ENCODE measurements at places on chromosomes 4 and X.

DNA sequence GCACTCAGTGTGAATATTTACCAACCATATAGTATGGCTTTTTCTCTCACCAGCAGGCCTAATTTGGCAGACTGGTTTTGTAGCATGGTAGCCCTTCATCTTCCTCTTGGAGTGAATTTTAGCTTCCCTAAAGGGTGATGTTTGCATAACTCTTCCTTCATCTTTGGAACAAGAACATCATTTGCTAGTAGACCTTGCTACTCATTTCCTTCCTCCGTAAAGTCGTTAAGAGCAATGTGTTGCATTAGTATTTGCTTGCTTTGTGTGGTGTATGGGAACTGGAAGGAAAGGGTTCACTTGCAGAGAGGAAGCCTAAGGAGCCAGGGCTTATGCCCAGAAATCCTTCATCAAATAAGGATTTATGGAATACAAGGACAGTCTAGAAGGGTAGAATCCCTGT lies 50.2 kb upstream of the PGRMC2 start:
- H3K4me1 ChIP-seq: no peaks in the 10 kb centered on the region
- H3K27me3 ChIP-seq: no peaks in the 10 kb centered on the region
- no peak overlapping the region for H3K27ac ChIP-seq
- H3K4me3 ChIP-seq: no peak overlapping the region
- no peaks in the 10 kb centered on the region for H3K36me3 ChIP-seq

GRCh38 chr4:156976147-156976546 lies 4.5 kb upstream of the PDGFC start:
- H3K4me3 ChIP-seq: no peak overlapping the region
- peaks cover 6% of the 10 kb centered on the region for H3K4me1 ChIP-seq
- no peaks in the 10 kb centered on the region for H3K27me3 ChIP-seq

GRCh38 chr4:115873048-115873447 lies 759.6 kb upstream of the NDST4 start:
- H3K27ac ChIP-seq: no peak overlapping the region
- no peaks in the 10 kb centered on the region for H3K4me1 ChIP-seq
- no peak overlapping the region for H3K4me3 ChIP-seq
- H3K36me3 ChIP-seq: no peaks in the 10 kb centered on the region
- no peak for DNase-seq
- H3K27me3 ChIP-seq: no peaks in the 10 kb centered on the region

DNA sequence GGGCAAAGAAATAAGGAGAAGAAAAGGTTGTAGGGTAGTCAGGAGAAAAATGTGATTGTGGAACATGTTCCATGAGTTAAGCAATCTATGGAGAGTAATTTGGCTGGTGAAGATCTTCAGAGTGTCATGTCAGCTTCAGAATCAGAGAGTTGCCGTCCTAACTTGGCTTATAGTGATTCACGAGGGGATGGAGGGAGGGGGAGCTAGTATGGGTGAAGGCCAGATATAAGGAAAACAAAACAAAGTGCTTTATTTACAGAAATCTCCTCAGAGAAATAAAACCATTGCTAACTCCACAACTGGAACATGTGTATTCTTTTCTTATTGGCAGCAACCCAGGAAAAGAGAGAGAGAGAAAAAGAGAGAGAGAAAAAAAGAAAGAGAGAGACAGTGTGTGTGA lies 256.5 kb upstream of the NRK start:
- no peaks in the 10 kb centered on the region for H3K27me3 ChIP-seq
- H3K36me3 ChIP-seq: no peaks in the 10 kb centered on the region
- DNase-seq: no peak
- H3K4me1 ChIP-seq: no peaks in the 10 kb centered on the region
- no peak overlapping the region for H3K27ac ChIP-seq

DNA sequence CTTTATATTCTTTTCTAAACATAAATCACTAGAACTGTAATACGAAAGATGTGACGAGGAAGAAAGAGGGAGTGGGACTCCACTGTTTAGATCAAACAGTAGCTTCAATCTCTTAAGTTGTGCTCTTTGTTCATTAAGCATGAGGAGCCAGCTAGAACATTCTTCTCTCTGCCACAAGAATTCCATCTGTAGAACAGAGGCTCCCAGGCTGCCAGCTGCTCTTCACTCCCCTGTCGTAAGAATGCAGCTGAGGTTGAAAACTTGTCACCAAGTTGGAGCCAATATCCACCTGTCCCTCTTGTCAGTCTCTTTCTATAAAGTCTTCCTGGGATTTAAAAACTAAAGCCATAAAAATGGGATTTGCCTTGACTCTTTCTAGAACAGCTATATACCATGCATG lies 65.0 kb upstream of the SEC24B start:
- no peaks in the 10 kb centered on the region for H3K36me3 ChIP-seq
- no peak for DNase-seq
- H3K4me1 ChIP-seq: no peaks in the 10 kb centered on the region
- H3K27ac ChIP-seq: no peak overlapping the region
- no peaks in the 10 kb centered on the region for H3K27me3 ChIP-seq

DNA sequence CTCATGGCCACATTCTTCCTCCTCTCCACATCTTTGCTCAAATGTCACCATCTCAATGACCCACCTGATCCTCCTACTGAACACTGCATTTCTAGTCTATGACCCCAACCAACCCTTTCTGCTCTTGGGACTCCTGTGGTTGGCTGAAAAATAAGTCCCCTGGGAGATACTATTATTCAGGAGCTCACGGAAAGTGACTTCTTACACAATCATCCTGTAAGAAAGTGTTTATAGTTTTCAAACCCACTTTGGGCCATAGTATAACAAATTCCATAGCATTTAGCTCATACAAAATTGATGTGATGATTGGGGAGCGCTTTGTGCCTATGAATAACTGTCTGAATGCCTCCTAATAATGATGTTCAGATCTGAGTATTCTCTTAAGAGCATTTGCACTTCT lies 161.4 kb upstream of the HS3ST1 start:
- H3K27ac ChIP-seq: no peak overlapping the region
- no peaks in the 10 kb centered on the region for H3K27me3 ChIP-seq
- DNase-seq: no peak
- H3K36me3 ChIP-seq: no peaks in the 10 kb centered on the region
- no peak overlapping the region for H3K4me3 ChIP-seq
- H3K4me1 ChIP-seq: no peaks in the 10 kb centered on the region
